ENCODE measurements at places on chromosomes 5 and 9.

DNA sequence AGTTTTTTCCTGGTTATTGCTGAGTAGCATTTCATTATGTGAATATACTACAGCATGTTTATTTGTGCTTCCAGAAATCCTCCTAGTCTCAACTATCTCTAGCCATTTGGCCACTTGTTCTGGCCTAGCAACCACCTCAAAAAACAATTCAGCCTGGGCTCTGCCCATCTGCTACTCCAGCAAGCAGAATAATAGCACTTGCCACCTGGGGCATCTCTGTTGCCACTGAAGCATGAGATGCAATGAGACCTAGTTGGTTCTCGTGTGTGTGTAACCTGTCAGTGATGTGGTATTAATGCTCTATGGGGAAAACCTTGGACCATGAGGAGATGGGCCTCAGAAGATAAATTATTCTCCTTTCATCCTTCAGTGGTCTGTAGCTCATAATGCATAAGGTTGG is 129.5 kb downstream of the RNF180 start:
- DNase-seq, result no peak

- DNase-seq, result no peak
Measured at GRCh38 chr9:114007991-114008666, 70.0 kb downstream of the AMBP start.

DNA sequence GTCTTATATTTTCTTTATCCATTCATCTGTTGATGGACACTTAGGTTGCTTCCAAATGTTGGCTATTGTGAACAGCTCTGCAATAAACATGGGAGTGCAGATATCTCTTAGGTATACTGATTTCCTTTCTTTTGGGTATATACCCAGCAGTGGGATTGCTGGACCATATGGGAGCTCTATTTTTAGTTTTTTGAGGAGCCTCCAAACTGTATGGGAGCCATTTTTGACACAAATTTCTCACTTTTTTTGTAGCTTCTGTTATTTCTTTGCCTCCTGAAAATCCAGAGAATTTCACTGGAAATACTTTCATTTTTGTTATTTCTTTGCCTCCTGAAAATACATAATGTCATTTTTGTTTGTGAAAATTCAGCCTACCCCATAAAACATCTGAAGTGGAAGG is 15.0 kb upstream of the RANBP17 start:
- no peak for DNase-seq

- no peak for DNase-seq
Measured at GRCh38 chr5:159096924-159097783, 2.6 kb downstream of the EBF1 start.

DNA sequence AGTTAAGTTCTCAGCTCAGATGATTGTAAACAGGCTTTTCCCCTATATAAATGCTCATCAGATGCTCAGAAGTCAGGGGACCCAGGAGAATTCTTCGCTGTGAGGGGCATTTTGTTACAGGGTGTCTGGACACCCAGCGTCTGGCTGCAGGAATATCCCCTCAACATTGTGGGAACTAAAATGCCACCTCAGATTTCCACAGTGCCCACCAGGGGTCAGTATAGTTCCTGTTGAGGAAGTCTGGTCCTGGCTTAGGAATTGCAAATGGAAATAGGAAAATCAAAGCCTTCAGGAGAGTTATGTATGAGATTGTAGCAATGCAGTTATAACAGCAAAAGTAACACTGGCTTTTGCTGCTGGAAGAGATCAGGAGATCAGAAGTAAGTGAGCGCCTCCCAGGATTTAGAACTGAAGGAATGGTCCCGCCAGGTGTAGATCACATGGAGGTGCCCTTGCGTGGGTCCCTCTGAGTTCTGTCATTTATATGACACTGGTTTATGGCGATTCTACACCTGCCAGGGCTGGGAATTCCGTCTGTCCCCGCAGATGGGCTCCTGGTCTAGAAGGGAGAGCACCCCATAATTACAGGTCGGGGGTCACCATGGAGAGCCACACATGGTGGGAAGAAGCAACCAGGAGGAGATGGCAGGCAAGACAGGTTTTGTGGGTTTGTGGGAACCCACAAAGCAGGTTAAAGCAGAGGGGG is 47.1 kb upstream of the CTSL start:
- no peak for DNase-seq

DNA sequence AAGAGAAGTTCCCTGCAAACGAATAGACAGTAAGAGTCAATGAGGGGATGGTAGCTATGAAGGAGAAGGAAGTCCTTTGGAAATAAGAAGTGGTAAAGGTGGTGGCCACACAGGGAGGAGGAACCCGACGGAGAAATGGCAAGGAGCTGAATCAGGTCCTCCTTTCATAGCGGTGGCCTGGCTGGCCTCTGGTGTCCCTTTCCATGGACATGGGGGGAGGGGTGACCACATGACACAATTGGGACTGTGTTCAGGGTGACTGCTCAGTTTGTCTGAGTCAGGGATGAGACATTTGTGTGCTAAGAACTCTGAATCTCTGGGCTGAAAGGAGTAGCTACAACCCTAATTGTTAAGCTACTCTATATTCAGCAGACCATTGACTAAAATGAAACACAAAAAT is 28.7 kb upstream of the TIMD4 start:
- no peak for DNase-seq

DNA sequence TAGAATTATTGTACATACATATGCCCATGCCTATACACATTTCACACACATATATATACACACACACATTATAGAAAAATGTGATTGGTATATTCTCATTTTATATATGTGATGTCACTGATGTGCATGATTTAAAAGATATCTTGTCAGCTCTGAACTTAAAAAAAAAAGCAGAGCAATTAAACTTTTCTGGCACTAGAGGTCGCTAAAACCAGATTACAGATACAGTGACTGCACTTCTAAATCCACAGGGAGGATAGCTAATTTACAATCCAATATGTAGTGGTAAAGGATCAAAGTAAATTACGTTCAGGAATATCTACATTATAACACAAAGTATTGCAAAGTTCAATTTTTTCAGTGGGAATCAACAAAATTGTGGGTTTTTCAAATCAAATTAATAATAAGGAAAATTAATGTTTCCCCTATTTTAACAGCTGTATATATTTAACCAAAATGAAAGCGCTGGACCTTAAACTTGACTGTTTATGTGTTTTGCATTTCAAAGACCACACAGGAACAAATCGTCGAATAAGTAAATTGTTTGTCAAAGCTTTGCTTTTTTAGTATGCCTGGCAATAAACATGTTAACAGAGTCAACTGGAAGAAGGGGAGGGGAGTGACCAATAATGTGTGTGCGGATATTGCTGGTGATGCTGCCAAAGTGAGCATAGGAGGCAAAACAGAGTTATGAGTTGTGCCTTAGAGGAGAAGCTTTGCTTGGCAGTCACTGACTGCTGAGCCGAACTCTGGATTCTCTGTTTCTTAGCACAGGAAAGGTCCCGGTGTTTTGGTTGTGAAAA is 1201.4 kb upstream of the C9orf72 start:
- no peak for DNase-seq

DNA sequence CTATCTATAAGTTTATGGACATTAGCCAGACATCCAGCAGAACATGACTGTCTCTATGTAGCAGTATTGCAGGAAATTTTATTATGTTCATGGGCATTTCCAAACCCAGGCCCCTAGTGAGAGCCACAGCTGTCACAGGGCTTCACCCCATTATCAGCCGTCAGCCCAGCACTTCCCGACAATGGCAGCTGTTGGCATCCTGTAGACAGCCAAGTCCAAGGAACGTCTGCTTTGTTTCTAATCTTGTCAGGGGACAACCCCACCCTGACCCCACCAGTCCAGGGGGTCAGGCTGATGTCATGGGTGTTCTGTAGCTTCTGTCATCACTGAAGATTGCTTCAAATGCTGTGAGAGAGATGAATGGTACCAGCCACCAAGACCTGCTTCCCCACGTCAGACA is 565.3 kb upstream of the BRINP1 start:
- DNase-seq, result no peak

GRCh38 chr5:93654676-93655075 is 71.7 kb downstream of the NR2F1 start:
- no peak for DNase-seq

DNA sequence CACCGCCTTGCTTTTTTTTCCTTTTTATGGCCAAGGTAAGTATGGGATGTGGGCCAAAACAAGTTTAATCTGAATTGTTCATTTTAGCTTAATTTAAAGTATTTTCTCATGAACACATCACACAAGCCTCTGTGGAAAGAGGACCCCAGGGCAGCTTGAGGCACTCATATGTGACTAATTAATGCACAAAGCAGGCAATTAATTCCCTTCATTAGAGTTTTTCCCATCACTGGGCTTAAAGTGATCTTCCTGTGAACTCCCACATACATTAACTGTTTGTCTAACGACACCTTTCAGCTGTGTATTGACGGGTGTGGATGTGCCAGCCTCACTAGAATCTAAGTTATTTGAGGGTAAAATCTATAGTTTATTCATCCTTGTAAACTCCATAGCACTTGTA is 103.3 kb downstream of the MRPS27 start:
- DNase-seq, result no peak

GRCh38 chr5:166127766-166128570 is 2163.5 kb upstream of the WWC1 start:
- DNase-seq, result no peak

GRCh38 chr9:129356871-129357772 is 179.1 kb upstream of the IER5L start:
- no peak for DNase-seq

DNA sequence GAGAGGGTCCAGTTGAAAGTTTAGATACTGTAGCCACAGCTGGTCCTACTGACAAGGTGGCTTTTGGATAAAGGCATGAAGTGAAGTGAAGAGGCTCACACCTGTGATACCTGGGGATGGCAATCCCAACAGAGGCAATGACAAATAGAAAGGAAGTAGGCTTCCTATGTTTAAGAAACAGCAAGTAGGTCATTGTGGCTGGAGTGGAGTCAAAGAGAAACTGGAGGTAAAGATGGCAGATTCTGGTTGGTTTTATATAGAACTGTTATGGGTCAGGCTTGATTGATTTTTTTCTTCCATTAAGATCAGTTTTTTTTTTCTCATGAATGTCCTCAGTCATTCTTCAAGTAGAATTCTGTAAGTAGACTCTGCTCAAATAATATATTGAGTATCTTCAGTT is 79.5 kb downstream of the ANXA1 start:
- no peak for DNase-seq

GRCh38 chr9:79257790-79258351 is 313.9 kb upstream of the TLE4 start:
- no peak for DNase-seq

DNA sequence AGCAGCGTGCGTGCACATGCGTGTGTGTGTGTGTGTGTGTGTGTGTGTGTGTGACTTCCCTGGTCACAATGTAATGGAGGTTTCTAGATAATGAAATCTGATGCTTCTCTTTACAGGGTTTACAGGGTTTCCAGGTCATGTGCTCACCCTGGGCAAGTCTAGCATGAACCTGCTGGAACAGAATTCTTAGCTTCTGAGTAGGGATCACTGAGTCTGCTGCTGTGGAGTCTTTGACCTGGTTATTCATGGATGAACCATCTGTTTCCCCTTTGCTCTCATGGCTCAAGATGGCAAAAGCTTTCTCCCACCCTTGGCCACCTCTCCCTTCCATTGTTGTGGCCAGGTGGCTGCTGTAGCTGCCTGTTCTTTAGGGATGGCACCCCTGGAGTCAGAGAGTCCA is 111.6 kb upstream of the SHB start:
- DNase-seq, result no peak

- no peak for DNase-seq
Measured at GRCh38 chr5:951940-952596, 56.5 kb upstream of the NKD2 start.

DNA sequence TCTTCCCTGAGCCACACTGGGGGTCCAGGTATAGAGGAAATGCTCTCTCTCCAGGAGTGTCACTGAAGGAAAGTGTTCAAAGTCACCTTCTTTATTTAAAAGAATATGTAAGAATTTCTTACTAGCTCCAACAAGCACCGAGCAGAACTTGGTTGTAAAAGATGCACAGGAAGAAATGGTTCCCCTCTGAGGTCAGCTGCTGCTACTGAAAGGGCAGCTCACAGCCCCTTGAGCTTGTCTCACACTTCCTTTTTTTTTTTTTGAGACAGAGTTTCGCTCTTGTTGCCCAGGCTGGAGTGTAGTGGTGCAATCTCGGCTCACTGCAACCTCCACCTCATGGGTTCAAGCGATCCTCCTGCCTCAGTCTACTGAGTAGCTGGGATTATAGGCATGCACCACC is 77.2 kb downstream of the PRRT1B start:
- DNase-seq, result no peak

- DNase-seq, result no peak
Measured at GRCh38 chr5:36950586-36951457, 74.3 kb downstream of the NIPBL start.

DNA sequence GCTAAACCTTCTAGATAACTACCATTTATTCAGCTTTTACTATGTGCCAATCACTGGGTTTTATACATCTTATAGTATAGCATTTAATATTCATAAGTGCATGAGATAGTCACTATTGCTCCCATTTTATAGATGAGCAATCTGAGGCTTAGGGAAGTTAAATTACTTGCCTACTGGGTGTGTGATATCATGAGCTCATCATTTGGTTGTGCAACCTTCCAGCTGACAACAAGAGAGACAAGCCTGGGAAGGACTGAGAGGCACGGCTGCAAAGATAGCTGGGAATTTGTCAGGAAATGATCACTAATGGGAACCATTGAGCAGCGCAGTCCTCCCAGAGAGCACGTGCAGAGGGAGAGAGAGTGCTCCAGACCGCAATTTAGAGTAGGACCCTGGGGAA is 481.6 kb upstream of the KIF2A start:
- DNase-seq, result no peak

GRCh38 chr9:9783211-9783610 is 829.6 kb downstream of the PTPRD start:
- no peak for DNase-seq

DNA sequence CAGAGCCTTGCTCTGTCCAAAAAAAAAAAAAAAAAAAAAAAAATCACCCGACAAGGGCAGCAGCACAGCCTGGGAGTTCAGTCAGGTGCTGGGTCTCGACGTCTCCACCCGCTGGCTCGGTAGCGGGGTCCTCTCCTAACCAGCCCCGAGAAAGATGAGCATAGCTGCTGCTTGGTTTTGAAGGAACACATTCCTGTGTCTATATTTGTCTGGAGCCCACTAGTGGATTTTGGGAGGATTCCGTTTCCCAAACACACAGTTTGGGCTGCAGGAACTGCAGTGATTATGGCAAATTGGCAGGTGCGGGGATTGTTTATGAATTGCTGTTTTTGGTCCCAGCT is 1.2 kb downstream of the OTULINL start:
- DNase-seq, result no peak

GRCh38 chr9:72636621-72637020 is 115.2 kb downstream of the TMC1 start:
- no peak for DNase-seq

DNA sequence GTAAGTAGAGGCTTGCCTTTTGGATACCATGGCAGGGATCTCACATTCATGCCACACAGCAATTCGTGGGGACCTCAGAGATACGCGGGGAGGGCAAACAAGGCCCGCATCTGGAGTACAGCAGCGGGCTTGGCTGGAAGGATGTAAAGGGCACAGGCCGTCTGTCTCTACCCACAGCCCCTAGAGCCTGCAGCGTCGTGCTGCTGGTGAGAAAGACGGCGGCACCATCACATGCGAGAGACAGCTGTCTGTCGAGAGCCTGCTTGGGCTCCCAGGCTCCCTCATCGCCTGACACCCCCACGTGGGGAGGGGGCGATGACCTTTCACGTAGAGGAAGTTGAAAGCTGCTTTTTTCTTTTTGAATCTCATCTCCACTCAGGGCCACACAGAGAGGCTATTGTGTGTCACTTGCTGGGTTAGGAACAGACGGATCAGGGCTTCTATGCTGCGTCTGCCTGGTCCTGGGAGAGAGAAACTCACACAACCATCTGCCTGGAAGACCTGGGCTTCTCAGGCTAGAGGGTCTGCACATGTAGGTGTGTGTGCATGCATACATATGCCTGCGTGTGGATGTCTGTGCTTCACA is 134.6 kb upstream of the PPP1R26 start:
- DNase-seq, result no peak

- DNase-seq, result no peak
Measured at GRCh38 chr9:114261026-114261425, 61.9 kb upstream of the ORM1 start.

All from DMS79 (cell line).